ENCODE measurements at places on chromosomes 2 and 18.

DNA sequence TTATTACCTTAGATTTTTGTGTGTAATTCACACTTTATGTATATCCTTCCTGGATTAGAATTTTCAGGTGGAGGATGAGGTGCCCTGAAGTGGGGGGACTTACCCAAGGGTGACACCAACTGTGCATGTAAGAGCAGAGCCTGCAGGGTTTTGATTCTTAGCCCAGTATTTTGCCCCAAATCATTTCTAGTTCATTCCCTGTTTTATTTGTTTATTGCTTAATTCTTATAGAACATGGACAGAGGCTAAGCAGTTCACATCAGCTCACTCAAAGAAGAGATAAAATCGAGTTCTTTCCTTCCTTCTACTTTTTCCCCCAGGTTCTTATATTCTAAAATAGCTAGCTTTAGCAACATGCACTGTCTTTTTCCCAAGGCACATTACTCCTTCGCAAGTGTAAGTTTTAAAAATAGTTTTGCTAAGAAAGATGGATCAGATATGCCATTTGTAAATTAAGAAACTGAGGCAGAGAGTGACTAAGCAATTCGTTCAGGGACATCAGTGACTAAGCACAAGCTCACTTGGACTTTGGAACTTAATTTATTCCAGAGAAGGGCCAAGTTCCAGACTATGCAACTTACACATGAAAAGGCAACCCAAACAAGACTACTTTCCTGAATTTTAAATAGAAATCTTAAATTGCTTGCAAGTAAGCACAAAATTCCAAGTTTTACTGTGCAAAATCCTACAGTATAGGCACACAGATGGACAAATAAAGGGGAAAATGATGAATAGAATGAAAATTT lies 427.9 kb upstream of the POU3F3 start:
- DNase-seq: no peak

GRCh38 chr2:179263446-179264367 lies 925 bp downstream of the SESTD1 start:
- DNase-seq: no peak

DNA sequence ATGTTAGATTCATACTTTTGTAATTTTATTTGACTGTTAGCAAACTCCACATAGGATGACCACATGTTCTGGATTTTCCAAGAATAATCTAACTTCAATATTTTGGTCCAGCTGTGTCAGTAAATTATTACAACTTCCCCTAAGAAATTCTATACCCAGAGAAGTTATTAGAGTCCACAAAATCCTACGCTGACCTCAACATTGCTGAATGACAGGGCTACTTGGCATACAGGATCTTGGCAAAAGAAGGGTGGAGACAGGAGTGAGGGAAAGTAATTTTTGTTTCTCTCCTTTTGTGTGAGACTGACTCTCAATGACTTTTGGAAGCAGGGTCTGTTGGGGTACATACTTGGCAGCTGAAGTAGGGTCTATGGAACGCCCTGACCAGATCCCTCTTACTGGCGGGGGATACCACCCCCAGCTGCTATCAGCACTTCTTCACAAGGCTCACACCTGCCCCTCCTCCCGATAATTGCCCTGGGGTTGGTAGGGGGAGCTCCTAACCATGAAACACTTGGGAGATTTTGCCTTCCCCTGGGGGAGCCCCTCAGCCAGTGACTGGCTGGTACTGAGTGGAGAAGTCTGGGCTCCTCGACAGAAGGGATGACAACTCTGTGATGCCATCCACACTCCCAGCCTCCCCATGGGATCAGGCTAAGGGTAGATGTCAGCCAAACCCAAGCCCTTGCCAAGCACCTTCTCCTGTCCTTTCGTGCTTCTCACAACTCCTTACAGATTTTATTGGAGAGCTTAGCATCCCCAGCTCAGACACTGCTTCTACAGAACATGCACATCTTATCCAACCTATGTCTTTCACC lies 110.6 kb upstream of the FHL2 start:
- DNase-seq: no peak

- no peak for DNase-seq
Measured at GRCh38 chr2:107545066-107545465, 281.6 kb upstream of the RGPD4 start.

DNA sequence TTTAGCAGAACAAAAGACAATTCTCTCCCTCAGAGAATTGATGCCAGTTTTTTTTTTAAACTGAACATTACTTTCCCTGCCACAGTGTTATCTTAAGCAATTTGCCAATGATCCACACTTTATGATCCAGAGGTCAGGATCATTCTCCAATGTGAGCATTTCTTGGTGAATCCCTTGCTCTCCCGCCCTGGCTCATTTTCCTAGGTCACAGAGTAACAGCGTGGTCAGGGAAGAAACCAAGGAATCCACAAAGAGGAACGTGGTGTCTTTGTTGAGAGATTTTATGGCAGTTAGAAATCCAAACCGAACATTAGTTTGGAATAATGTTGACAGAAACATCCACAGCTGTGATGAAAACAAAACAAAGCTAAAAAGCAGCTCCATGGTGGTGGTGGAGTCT lies 250.3 kb downstream of the TTC32 start:
- DNase-seq: no peak

DNA sequence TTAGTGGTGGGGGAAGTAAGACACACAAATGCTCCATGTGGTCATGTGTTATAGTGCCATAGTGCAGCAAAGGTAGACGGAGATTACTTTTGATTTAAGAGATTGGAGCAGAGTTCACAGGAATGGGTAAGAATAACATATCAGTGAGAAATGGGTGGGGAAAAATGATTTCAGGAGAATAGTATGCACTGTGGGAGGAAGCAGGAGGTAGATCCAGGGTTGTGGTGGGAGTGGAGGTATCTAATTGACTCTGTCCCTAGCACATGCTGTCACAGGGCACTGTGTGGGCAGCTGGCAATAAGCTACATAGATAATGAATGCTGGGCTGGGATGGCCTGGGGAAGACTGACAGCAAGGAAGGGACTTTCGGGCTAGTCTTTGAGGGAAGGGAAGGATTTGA lies 65.3 kb downstream of the STAT1 start:
- DNase-seq: no peak

- no peak for DNase-seq
Measured at GRCh38 chr2:168179592-168179991, 67.8 kb downstream of the STK39 start.

- no peak for DNase-seq
Measured at GRCh38 chr18:31482051-31482450, 15.9 kb upstream of the DSG2 start.

DNA sequence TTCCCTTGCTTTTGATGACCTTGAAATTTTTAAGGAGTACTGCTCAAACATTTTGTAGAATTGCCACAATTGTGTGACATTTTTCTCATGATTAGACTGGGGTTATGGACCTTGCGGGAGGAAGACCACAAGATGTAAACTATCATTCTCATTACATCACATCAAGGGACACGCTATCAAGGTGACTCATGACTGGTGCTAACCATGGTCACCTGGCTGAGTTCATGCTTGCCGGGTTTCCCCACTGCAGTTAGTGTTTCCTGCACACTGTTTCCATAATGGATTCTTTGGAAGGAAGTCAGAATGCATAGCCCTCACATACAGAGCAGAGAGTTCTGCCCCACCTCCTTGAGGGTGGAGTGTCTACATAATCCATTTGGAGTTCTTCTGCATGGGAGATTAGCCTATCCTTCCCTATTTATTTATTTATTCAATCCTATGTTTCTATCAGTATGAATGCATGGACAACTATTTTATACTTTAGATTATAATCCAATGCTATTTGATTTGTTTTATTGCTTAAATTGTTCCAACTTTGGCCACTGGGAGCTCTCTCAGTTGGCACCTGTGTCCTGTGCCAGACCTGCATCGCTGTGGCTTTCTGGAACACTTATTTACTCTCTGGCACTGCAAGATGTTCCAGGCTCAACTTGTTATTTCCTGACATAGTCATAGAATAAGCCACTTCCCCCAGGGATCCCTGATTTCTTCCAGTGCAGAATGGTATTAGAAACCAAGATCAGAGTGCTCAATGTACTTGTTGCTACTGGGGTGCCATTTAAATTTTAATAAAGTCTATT lies 6.0 kb downstream of the MC2R start:
- DNase-seq: no peak

DNA sequence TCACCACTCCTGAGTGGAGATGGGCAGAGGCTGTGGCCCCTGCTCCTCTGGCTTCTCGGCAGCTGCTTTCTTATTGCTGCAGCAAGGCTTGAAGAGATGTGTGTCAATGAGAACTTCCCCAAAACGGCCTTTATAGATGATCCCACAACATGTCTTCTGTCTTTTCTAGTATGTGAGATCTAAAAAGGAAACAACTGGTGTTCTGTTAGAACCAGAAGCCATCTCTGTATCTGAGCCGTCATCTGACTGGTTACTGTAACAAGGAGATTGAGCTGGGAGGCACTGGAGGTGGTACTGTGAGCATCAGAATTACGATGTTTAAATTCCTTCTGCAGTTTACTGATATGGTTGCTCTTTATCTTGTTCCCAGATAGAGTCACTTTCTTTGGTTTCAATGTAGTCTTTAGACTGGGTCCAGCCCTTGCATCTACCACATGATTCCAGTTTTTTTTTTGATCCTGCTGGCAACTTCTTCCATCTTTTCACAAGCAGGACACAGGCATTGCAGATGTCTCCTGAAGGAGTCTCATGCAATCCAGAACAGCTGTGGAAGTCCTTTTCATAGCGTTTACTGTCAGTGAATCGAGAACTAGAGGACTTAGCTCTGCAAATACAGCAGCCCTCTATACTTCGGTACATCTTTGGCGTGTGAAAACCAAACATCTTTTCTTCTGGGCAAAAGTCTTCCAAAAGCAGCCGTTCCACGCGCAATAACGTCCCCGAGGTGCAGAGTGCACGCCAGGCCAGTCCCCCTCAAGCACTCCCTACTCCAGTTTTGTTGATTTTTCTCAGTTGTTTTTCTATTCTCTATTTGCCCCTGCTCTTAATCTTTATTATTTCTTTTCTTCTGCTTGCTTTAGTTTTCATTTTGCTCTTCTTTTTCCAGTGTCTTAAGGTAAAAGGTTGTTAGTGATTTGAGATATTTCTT lies 29.7 kb downstream of the TAF4B start:
- no peak for DNase-seq

- DNase-seq: no peak
Measured at GRCh38 chr18:74438091-74438490, 19.0 kb downstream of the DIPK1C start.

DNA sequence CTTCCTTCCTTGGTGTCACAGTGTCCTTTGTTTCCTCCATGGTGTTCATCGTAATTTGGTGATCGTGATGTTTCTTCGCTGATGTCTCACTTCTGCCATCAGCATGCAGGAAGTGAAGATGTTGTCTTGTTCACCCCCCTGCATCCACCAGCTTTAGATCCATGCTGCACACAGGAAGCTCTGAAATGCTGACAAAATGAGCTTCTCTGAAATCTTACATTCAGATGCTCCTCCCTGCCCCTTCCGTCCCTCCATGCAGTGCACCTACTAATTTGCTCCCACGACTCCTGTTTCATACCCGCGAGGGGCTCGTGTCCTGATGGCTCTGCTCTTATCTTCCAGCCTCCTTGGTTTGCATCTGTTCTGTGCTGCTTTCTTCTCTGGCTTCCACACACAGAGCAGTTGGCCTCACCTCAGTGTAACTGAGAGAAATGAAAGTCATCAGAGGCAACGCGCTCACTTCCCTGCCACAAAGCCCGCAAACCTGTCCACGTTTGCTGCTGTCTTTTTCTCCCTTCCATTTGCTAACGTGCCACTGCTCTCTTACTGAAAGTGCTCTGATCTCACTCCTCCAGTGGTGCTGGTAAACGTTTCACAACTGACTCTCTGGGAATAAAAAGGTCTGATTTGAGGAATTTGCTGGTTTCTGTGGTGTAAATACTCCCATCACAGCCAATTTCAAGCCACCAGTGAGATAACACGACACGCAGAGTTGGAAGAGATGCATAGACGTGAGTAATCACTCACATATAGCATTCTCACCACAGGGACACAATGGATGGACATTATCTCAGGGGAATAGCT lies 41.0 kb upstream of the MGAT4A start:
- DNase-seq: peak; percentile 27

- no peak for DNase-seq
Measured at GRCh38 chr2:129912066-129912820, 67.2 kb upstream of the RAB6C start.

- no peak for DNase-seq
Measured at GRCh38 chr2:24238158-24238557, 63.3 kb downstream of the FAM228A start.

GRCh38 chr2:37866171-37866934 lies 58.7 kb upstream of the RMDN2 start:
- DNase-seq: no peak

GRCh38 chr18:72409903-72410302 lies 134.2 kb downstream of the CBLN2 start:
- DNase-seq: no peak

GRCh38 chr18:76564655-76565237 lies 69.7 kb upstream of the ZNF516 start:
- DNase-seq: no peak

DNA sequence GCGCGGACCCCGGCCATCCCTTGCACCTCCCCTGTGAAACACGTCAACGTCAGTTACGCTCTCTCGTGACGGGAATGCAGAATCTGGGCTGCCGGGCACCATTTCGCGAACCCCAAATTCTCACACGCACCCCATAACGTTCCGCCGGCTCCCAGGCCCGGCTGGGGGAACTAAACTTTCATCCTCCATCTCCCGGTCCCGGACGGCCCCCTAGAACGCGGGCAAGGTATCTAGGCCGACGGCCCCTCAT lies 544 bp downstream of the DNAJC27 start:
- DNase-seq: no peak

DNA sequence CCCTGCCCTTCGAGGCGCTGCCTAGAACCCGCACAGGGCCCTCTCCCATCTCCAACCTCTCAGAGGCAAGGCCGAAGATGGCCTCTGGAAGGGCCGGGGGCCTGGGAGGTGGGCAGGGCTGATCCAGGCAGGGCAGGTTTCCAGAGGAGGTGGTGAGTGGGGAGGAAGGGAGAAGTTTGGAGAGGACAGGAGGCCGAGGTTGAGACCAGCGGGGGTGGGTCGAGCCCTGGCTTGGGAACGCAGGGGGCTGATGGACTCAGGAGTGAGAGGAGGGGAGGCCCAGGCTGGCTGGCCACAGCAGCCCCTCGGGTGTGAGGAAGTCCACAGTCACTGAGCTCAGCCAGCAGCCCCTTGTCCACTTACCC lies 10.5 kb downstream of the CAPN10 start:
- no peak for DNase-seq

DNA sequence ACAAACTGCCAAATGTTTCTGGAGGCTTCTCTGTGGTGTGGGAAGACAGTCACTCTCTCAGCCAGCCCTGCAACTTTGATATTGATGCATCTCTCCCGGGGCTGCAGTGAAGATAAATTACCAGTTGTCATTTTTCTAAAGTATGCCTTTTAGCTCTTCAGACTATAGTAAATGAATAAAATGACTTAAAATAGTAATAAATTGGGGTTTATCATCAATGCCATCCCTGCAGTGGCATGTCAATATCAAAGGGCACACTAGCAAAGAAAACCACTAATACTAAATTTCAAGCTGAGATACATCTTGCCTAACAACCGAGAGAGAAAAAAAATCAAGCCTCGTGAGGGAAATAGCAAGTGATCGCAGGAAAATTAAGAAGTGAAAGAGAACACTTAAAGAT lies 749.5 kb upstream of the SLC39A10 start:
- DNase-seq: no peak

All from stimulated activated CD8-positive, alpha-beta memory T cell treated with anti-CD3 and anti-CD28 coated beads, Interleukin-7, amount 100 ng/mL, for 1 hour (primary cell).